Temporal lobe (tissue), 4 donors: ENCODE measurements at places on chromosomes 16 and 17. TPM values are rescaled to one million over a fixed set of nuclear protein-coding genes. Genes with fewer than 3 reads are reported as not detected.

Gene HEATR9
- not detected for total RNA-seq

Gene TBC1D3
- not detected for total RNA-seq

Gene USP6
- under 0.01 TPM for total RNA-seq

Gene ASGR1
- total RNA-seq: 11.3 TPM
